ENCODE measurements at places on chromosomes 6 and 20. TPM values are rescaled to one million over a fixed set of nuclear protein-coding genes. Genes with fewer than 3 reads are reported as not detected.

DNA sequence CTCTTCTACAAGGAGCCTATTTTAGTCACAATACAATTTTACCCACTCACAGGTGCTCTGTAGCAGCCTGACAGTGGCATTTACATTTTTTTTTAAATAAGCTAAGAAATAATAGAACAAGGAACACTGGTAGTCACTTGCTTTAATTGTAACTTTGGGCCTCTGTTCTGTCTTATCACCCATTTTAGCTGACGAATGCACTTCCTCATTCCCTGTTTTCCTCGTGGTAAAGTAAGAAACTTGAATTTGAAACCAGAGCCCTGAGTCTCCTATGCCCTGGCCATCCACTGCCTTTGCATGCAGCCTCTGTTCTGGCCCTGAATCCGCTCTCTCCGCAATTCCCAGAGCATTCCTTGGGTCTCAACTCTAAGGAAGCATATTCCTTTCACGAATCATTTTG lies 550.6 kb downstream of the PTPRT start:
- DNase-seq = no peak

GRCh38 chr20:47454298-47455132 lies 47.2 kb upstream of the NCOA3 start:
- no peak for DNase-seq

GRCh38 chr20:39538317-39538716 lies 576.2 kb downstream of the DHX35 start:
- no peak for DNase-seq

DNA sequence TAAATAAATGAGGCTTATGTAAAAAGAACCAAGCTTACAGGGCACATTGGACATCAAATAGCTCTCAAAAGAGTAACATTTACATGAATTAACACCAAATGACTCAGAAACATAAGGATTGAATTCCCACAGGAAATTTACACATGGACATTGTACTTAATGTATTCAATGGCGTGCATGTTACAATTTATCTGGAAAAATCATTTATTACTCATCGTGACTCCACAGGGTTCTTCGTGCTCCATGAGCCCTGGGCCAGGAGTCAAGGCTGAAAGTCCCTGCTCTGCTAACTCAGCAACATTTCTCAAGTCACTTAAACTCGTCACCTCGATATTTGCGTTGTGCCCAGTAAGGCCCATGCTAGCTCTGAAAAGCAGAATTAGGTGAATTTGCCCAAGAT lies 158.5 kb downstream of the PHACTR1 start:
- DNase-seq = no peak

DNA sequence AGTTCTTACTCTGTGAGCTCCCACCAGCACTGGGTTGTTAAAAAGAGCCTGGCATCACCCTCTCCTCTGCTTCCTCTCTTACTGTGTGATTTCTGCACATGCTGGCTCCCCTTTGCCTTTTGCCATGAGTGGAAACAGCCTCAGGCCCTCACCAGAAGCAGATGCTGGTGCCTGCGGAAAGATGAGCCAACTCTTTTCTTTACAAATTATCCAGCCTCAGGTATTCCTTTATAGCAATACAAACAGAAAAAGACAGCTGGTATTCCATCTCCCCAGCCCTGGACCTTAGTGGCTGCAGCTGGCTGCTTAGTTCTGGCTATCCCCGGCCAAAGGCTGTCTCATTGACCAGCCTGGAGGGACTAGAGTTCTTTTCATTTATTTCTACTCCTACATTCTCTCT lies 129.1 kb downstream of the IMPG1 start:
- no peak for DNase-seq

C6orf52 gene
- total RNA-seq = 0.81 TPM

FAM209B gene
- total RNA-seq = not detected

OPN5 gene
- total RNA-seq = not detected

DNA sequence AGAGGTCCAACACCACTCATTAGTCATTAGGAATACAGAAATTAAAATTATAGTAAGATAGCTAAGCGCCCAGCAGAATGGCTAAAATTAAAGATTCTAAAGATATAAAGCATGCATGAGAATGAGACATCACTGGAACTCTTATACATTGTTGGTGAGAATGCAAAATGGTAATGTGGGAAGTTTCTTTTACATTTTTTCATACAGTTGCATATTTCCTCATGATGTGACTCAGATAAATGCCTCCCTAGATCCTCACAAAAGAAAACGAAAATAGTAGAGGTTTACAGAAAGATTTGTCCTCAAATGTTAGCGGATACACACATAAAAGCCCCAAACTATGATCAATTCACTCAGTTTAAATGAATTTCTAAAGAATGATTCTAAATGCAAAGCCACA lies 633.7 kb upstream of the GJE1 start:
- DNase-seq = no peak

GRCh38 chr20:46034039-46034438 lies 5.0 kb downstream of the SLC12A5 start:
- DNase-seq = no peak

DNA sequence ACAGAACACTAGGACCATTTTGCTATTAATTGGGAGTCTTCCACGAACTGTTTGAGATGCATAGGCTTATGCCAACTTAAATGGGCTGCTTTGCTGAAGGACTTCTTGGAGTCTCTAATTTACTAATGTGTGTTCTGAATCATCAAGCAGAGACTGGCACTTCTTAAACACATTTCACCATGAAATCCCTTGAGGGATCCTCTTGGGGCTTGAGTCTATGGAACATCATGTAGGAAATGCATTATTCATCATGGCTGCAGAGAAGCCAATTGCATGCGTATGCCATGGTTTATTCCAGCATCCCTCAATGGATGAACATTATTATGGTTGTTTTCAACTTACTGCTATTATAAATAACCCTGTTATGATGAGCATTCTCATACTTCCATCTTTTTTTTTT lies 73.4 kb downstream of the FGD2 start:
- DNase-seq = no peak

OR2H2 gene
- not detected for total RNA-seq

FAM184A gene
- 0.35 TPM for total RNA-seq

DNA sequence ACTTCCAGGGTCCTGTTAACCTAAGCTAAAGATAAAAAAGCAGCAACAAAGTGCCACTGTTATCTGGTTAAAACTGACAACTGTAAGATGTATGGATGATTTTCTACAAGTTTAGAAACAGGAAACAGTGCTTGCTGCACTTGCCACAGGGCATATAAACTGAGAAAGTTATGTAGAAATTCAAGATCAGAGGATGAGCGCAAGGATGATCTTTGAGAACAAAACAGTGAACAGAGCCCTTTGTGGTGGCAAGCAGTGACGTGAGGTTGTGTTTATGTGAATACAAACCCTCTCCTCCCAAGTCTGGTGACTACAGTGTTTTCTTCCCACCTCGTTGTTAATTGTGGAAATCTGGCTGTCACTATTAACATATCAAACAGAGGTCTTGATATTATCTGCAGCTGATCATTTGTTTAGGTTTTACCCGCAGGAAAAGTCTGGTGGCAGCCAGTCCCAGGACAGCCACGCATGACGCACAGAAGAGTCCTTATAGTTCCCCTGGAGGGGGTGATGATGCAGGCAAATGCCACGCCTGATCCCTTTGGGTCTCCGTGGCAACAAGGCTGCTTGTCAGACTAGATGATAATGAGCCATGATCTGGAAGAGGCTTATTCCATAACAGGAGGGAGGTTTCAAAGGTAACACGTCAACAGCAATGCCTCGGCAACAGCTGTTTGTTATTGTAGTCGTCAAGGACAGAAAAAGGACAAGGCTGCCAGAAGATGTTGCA lies 43.1 kb upstream of the TNFAIP3 start:
- DNase-seq = peak; percentile 98

DNA sequence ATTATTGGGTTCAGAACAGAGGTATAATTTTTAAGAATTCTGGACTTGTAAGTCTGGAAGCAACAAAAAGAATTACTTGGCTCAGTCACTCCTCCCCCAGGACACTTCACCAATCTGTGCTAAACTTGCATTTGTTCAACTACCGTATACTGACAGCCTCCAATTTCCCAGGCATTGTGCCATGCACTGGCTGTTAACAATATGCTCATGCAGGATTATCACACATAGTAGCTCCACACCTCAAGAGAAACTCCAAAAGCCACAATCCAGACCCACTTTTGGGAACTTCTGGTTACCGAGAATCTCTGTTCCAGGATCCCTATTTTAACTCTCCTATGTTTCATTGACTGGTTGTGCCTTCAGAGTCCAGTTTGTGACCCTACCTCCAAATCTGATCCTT lies 7.7 kb downstream of the ADGRF1 start:
- DNase-seq = no peak

- DNase-seq = no peak
Observed at GRCh38 chr20:24685736-24686135, 216.3 kb downstream of the SYNDIG1 start.

- peak; percentile 36 for DNase-seq
Observed at GRCh38 chr6:127641905-127642304, 64.9 kb downstream of the C6orf58 start.

GRCh38 chr20:41224281-41224680 lies 86.9 kb downstream of the PLCG1 start:
- no peak for DNase-seq

OR12D3 gene
- not detected for total RNA-seq

DNA sequence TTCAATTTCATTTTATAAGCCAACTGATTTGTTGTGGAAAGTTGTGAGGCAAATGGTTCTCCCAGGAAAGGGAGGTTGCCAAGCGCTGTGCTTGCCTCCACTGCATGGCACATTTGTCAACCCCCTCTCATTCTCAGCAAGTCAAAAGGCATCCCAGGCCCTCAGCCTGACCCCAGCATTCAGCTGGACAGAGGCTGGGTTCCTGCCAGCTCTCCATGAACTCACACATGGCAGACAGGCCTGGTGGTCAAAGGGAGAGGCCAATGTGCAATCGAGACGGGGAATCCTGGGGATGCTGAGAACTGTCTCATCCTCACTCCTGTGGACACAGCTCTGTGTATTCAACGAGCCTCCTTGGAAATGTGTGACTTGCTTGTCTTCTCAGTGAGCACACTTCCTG lies 106.0 kb upstream of the CDH4 start:
- DNase-seq = no peak

DNA sequence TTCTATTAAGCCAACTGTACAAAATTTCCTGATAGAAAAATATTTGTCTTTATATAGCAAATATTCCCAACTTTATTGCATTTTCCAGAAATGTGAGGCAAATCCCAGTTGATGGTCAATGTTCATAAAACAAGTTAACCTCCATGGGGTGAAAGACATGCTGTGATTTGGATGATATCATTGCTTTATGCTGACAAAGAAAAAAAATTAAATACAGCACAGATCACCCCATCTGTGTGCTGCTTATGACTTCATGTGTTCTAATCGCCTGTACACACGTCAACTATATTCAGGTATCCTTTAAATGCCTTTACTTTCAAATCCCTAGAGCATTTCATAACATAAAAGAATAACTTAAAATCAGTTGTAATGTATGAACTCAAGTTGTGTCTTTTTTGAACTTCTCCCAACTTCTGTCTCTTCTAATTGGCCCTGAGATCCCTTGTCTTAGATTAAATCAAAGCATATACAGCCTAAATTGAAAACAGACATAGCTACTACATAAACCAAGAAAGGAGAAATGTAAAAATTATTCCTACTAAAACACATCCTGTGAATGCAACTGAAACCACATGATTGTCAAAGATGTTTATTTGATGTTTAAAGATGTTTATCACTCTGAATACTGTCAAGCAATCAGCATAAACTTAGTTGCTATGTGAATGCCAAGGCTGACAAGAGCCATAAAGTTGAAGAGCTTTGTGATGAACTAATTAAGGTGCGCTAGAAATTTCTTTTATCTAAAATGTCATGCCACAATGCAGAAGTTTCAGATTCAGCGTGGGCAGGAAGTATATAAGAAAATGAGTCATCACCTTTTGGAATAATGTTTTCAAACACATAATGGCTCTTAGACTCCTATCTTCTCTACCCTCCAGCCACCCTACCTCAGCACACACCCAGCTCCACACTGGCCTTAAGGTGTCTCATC lies 68.7 kb downstream of the FILIP1 start:
- DNase-seq = no peak

NKAIN4 gene
- not detected for total RNA-seq

- no peak for DNase-seq
Observed at GRCh38 chr6:16397623-16398022, 159.2 kb downstream of the GMPR start.

SPTLC3 gene
- total RNA-seq = 15.7 TPM

DNA sequence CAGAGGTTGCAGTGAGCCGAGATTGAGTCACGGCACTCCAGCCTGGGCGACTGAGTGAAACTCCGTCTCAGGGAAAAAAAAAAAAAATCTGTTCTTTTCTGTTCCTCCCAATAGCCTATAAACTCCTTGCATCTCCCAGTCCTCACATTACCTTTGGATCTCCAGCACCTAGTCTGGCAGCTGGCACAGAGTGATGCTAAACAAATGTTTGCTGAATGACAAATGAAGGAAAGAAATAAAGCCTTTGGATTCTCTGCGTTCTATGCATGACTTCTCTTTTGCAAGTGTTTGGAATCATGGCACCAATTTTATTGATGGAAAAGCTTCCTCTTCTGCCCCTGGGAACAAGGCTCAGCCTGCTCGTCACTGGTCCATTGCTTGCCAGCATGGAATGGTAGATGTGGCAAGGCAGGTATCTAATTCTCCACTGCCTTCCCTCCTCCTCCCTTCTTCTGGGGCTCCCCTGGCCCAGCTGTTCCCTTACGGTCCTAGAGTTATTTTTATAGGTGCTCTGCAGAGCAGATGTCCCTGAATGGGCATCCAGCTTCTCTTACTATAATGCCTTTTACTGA lies 53.6 kb upstream of the FYN start:
- DNase-seq = no peak

TREML1 gene
- total RNA-seq = not detected

- no peak for DNase-seq
Observed at GRCh38 chr6:125224231-125224861, 70.8 kb downstream of the TPD52L1 start.

DNA sequence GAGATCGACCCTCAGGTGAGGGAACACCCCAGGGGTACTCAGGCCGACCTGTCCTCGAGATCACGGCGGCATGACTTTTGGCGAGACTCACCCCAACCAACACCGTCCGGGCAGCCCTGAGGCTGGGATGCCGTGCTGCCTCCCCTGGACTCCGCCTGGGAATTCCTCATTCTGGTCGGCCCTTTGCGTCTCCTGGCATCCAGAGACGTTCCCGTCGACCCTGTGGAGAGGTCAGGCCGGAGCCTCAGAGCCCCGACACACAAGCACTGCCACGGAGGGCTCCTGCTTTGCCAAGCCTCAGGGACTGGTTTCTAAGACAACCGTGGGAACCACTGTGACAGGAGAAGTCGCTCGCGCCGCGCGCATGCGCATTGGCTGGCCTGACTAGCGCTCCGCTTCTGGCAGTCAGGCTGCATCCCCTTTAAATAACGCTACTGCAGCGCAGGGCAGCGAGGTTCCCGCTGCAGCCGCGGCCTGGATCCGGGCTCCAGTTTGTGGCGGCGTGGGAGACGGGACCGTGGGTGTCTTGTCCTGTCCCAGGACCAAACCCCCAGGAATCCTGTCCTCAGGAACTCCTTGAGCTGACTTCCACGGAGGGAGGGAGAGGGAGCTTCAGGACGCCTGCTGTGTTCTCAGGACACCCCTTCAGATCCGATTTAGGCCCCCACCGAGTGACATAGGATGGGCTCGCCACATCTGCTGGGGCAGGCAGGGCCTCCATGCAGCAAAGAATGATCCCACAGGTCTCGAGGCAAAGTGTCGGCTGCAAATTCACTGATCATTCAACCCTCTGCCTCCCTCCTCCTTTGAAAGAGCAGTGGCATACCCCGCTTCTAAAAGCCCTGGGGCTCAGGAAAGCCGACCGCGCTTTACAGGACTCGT lies 163.2 kb upstream of the ZNF337 start:
- DNase-seq = no peak

GRCh38 chr6:75144386-75144785 lies 61.5 kb downstream of the COL12A1 start:
- no peak for DNase-seq
